ENCODE measurements at places on chromosomes 5 and 9.

GRCh38 chr9:69223605-69224004 is 49.5 kb downstream of the TJP2 start:
- no peak for DNase-seq

DNA sequence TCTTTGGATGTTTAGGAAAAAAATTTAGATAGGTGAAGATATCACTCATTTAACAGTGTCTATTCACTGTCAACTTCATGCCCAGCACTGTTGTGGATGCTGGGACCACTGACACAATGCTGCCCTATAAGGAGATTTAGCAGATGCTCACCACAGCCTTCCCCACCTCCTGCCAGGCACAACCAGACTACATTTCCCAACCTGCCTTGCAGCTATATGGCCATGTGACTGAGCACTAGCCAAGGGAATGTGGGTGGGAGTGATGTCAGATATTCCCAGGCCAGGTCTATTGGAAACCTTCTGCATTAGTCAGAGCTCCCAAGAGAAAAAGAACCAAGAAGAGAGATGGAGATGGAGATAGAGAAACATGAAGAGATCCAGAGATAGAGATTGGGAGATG is 302.6 kb upstream of the TAS2R1 start:
- DNase-seq = no peak

- DNase-seq = no peak
Measured at GRCh38 chr5:45189481-45189880, 380.7 kb downstream of the MRPS30 start.

DNA sequence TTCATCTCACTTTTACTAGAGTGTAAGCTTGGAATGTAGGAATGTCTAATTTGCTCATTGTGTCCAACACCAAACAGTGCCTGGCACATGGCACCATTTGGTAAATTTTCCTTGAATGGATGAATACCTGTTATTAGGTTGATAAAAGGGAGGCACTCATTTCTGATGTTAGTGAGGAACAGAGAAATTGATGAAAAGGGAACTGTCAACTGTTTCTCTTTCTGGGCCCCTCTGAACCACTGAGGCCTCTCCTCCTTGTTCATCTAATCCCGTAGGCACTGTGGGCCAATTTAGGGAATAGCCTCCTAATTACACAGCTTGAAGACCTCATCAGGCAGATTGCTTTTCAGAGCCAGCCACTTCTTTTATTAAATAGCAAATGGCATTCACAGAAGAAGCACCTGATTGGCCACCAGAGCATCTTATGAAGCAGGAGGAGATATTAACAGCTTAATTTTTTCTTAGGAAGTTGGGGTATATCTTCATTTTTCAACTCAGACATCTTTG is 22.6 kb downstream of the MRRF start:
- no peak for DNase-seq

- no peak for DNase-seq
Measured at GRCh38 chr5:180007582-180007981, 64.0 kb downstream of the RNF130 start.

- no peak for DNase-seq
Measured at GRCh38 chr5:96751203-96752169, 56.3 kb downstream of the ERAP1 start.

DNA sequence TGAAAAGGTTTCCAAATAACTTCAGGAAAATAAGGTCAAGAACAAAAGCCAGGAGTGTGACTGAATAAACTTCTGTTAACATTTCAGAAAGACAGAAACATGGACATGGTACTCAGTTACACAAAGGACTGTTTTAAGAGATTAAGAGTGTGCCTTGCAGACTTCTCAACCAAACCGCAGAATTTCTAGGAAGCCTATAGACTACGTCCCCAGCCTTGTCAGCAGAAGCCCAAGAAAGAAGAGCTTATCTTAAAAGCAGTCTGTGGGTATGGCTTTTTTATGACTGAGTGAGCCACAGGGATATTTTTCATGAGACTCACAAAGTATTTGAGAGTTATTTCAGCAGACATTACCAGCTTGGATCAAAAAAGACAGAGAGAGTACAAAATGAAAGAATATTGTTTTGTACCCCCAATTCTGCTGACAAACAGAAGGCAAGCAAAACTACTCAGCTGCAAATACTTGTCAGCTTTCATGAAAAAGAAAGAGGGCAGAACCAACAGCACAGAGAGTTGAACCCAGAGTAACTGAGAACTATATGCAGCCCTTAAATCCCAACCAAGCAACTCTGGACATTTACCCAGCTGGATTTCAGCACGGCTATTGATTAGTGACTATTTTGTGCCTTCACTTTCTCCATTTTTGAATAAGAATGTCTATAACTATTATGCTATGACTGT is 711.0 kb upstream of the CTNND2 start:
- no peak for DNase-seq

DNA sequence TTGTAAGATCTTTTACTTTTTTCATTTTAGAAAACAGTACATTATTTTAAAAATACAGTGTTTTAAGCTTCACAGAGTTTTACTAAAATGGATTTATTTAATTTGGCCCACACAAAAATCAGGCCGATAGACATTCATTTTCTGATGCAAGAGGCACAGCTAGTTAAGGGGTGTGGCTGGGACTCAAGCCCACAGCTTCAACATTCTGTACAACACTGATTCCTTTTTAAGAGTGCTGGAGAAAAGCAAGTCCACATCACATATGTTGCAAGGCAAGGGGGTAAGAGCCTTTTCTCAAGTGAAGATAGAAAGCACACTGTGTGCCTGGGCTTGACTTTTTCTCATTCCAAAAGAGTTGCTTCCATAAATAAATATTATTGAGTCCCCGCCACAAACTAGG is 195.9 kb downstream of the RFK start:
- DNase-seq = no peak

- no peak for DNase-seq
Measured at GRCh38 chr5:27034565-27034964, 3.8 kb downstream of the CDH9 start.

- no peak for DNase-seq
Measured at GRCh38 chr9:16180546-16180945, 627.7 kb downstream of the CCDC171 start.

GRCh38 chr9:107213561-107214028 is 69.5 kb upstream of the RAD23B start:
- DNase-seq = peak; percentile 0

- DNase-seq = no peak
Measured at GRCh38 chr5:142387024-142387682, 62.3 kb upstream of the SPRY4 start.

DNA sequence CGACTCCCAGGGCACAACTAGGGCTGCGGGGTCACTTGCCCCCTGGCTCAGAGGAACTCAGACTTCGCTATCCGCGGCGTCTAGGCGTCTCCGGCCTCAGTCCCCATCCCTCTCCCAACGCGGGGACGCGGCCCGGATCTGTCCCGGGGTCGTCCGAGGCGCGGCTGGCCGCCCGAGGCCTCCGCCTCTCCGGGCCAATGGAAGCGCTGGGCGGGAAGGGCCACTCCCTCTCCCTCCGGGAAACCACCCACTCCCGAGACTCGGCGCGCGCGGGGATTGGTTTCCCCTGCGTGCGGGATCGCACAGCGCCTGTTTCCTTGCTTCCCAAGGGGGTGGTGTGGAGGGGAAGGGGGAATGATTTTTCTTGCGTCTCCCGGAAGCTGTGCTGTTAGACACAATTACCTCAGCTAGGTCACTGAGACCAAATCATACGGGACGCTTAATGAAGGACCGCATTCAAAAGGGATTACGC is 38.3 kb downstream of the NR2F1 start:
- no peak for DNase-seq

GRCh38 chr5:124402144-124402581 is 344.3 kb downstream of the ZNF608 start:
- no peak for DNase-seq

GRCh38 chr5:143426437-143426991 is 23.0 kb upstream of the NR3C1 start:
- no peak for DNase-seq

DNA sequence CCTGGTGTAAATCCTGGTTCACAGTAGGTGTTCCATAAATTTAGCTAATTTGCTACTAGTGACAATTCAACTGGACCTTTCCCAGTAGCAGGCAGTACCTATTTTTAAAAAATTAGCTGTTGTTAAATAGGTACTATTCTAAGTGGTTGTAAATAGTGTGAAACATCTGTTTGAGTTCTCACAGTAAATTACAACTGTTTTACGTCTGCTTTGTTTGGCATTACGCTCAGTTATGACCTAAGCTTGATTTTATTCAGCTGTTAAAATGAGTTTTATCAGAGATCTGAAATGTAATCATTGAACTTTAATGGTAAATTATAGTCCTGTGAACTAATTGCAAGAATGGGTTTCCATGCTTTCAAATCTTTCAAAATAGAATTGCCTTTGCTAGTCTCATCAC is 93.9 kb downstream of the GPBP1 start:
- DNase-seq = no peak

DNA sequence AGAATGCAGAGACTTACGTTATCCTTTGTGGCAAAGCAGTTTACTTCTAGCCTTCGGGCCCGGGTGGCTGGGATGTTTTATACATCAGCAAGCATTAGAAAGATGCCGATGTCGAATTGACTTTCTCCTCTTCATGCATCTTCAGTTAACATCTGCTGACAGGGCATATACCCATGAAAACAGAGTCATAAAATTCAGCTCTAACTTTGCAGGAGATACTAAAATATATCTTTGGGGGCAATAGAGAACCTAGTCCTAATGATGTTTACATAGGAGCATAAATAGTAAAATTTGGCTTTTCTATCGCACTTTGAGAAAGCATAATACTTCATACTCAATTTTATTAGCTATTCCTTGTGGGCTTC is 247.9 kb downstream of the PRELID2 start:
- DNase-seq = no peak

DNA sequence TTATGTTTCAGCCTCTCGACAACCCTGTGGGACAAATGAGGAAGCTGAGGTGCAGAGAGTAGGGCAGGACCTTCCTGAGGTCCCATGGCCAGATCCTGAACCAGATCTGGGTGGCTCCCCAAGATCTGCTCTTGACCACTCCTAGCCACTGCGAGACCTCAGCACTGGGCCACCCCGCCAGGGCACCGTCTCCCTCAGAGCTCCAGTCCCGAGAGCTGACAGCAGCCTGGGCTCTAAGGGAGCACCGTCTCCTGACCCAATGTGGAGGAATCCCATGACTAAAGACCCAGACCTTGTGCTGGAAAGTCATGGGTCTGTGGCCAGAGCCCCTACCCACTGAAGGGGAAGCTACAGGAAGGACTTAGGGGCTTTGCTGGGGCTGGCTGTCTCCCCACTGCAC is 4.5 kb upstream of the LMX1B start:
- no peak for DNase-seq

DNA sequence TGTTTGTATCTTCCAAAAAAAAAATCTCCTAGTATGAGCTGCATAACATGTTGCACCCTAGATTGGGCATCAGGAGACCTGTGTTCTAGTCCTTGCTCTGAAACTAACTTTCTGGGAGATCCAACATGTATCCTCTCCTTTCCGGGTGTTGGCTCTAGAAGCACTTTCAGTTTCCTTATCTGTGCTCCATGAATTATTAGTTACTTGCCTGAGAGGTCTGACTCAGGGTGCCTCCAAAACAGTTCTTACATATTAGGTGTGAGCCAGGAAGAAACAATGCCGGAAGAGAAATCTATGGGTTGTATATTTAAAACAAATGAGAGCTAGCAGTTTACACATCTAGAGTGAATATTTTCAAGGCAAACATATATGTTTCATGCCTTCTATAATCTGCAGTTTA is 36.7 kb upstream of the SLC36A2 start:
- no peak for DNase-seq

GRCh38 chr9:123395276-123395688 is 39.3 kb downstream of the CRB2 start:
- no peak for DNase-seq

GRCh38 chr9:85658716-85659115 is 83.0 kb downstream of the AGTPBP1 start:
- no peak for DNase-seq

DNA sequence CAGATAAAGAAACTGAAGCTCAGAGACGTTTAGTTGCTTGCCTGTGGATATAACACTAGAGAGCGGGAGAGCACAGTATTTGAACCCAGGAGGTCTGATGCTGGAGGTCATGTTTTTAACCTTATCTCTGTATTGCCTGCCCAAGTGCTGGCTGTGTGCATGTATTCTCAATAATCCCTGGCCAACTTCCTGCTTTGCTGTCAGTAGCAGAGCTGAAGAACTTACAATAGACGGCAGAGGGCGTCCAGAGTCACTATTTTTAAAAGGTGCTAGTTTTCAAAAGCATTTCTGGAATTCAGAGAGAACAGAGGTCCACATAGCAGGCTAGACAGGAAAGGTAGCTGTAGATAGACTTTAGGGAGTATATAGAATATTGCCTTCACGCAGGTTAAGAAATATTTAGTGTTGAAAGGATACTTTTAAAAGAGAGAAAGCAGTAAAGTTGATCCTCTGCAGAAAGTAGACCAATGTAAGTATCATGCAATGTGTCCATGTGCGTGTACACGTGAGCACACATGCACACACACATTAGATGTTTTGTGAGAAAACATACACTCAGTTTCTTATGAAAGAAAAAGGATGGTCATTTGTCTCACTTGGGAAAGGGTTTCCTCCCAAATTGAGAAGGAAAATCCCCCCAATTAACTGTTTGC is 46.3 kb downstream of the PTCD2 start:
- DNase-seq = no peak

DNA sequence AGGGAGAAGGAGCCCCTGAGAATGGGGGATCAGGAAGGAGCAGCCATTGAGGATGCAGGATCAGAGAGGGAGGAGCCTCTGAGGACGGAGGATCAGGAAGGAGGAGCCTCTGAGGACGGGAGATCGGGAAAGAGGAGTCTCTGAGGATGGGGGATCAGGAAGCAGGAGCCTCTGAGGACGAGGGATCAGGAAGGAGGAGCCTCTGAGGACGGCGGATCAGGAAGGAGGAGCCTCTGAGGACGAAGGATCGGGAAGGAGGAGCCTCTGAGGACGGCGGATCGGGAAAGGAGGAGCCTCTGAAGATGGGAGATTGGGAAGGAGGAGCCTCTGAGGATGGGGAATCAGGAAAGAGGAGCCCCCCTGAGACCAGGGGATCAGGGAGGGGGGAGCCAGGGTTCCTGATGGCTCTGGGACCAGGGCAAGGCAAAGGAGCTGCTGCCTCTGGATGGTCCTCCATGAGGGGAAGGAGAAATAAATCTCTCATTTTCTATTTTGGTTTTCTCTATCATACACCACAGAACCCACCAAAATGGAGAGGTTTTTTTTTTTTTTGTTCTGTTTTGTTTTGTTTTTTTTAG is 22.6 kb upstream of the SARDH start:
- no peak for DNase-seq

DNA sequence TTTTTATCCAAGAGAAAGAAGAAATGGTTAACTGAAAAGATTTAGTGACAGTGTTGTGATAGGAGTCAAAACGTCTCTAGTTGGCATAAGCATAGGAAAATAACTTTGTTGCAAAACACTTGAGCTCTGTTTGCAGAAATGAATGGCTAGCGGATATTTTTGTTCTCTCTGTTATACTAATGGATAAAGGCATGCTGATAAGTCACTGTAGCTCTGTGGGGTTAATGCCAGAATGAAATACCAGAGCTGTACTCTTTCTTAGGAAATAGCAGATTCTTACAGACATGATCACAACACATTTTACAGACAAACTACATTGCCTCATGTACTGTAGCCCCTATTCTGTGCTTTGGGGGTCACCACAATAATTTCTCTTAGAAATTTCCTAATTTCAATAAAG is 202.8 kb downstream of the DMRTA1 start:
- no peak for DNase-seq

- DNase-seq = no peak
Measured at GRCh38 chr9:89277454-89277853, 33.5 kb upstream of the CKS2 start.

GRCh38 chr5:82664732-82665131 is 386.6 kb upstream of the RPS23 start:
- no peak for DNase-seq
